ENCODE measurements at places on chromosomes 7 and 10.

DNA sequence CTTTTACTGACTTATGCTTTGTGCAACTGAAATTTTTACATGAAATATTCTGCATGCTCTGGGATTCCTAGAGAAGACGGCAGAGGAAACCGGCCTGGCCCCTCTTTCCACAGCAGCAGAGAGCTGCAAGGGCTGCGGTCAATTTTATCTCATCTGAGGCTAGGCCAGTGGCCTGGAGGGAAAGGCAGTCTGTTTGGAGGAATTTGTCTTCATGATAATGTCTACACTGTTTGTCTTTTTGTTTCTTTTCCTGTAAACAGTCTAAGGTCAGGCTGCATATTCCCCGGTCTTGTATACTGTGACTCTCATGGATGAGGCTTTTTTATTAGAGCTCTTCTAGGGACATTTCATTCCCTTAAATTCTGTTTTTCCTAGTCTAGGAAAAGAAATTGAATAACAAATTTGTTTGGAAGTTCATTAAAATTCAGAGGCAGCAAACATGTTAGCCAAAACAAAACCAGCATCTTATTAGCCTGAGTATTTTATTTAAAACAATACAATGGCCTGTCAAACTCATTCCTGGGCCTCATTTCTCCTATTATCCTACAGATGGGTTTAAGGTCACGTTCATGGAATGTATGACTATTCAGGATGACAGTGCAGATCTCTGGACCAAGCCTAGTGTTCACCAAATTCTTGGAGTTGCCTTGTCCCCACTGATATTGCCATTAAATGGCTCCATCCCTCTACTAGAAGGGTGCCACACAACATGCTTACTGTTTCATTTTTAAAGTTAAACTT is 26.4 kb downstream of the LAMB4 start:
- no peak for DNase-seq

DNA sequence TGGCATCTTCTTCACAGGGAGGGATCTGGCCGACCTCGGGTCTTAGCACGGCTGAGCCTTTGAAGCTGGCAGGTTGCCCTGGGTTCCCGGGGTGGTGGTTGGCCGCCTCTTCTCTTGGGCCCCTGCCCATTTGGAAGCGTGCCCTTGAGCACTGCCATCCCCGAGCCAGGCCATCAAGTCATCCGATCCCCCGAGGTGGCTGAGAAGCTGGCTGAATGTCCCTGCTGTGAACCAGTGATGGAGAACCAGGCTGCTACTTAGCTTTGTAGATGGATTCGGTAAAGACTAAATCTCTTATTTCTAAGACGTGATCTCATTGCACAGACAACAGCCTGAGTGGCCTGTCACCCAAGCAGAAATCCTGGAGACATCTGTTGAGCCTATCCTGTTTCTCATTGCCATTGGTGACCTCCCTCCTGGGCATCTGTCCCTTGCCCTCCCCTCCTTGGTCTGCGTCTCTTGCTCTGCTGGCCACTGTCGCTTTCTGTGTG is 74.3 kb downstream of the GRK5 start:
- no peak for DNase-seq

DNA sequence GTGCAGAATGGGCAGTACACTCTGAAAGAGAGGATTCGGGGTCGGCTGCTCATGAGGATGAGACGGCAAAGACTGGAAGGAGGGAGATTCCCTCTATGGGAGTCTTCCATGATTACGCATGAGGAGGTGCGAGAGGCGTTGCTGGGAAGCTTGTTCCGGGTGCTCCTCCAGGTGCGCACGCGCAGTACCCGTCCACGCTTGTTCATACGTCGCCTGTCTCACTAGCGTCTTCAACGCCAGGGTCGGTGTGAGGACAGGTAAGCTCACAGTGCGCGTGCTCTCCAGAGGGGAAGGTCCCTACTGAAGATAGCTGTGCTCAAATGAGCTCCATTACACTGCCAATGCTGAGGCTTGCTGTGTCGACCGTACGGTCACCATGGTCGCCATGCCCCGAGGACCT is 39.3 kb upstream of the BNIP3 start:
- DNase-seq, result no peak

GRCh38 chr7:29434380-29434768 is 129.3 kb upstream of the PRR15 start:
- DNase-seq, result no peak

- DNase-seq, result no peak
Observed at GRCh38 chr7:25669961-25670841, 441.9 kb upstream of the NPVF start.
